ENCODE measurements at places on chromosomes 7 and 10.

DNA sequence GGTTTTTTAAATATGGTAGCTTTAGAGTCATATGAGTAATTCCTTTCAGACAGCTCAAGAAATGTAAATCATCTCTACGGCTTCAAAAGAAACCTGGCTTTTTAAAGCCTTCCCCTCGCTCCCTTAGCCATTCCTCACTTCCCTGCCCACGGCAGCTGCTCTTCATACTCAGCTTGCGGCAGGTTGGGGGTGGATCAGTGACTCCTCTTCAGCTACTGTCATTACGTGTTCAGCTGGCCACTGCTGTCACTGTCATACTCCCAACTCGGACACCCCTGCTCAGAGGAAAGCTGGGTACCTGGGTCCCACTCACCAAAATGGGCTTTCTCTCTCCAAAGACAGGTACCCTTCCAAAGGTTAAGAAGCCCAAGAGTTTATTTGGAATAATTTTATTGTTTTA is 6.6 kb downstream of the YWHAG start:
- peak overlapping the region; percentile 55 for H3K27ac ChIP-seq
- H3K27me3 ChIP-seq: no peaks in the 10 kb centered on the region
- no peak for DNase-seq
- H3K36me3 ChIP-seq: peaks cover 95% of the 10 kb centered on the region
- peaks cover 80% of the 10 kb centered on the region for H3K4me1 ChIP-seq

DNA sequence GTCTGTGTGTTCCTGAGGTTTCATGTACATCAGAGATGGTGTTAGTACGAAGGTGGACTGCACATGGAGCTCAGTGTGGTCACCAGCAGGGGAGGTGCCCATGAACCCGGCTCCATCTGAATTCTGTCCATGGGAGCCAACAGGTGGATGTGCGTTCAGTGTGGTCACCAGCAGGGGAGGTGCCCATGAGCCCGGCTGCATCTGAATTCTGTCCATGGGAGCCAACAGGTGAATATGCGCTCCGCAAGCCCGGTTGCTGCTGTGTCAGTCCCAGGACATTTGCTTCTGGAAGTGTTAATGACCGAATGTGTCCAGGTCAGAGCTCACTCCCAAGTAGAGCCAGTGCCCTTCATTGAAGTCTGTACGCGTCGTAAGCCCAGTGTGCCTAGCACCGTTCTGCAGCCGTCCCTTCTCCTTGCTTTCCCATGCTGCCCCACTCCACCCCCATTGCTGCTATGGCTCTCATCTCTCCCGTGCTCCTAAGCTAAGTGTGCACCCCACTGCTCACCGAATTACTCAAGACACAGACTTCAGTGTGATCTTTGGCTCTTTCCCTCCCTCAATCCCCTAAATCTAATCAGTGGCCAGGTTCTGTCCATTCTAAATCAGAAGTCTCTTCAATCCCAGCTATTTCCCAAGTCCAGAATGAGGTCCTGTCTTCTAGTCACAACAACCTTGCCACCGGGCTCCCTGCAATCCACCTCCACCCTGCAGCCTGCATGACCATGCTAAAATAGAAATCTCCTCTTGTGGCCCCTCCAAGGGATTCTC is 352.4 kb downstream of the TCERG1L start:
- no peak overlapping the region for H3K27ac ChIP-seq
- H3K4me1 ChIP-seq: no peaks in the 10 kb centered on the region
- H3K4me3 ChIP-seq: no peak overlapping the region
- no peaks in the 10 kb centered on the region for H3K36me3 ChIP-seq

GRCh38 chr10:79923669-79924068 is 25.2 kb downstream of the SFTPD start:
- H3K36me3 ChIP-seq: no peaks in the 10 kb centered on the region
- H3K27ac ChIP-seq: no peak overlapping the region
- no peak overlapping the region for H3K4me3 ChIP-seq

DNA sequence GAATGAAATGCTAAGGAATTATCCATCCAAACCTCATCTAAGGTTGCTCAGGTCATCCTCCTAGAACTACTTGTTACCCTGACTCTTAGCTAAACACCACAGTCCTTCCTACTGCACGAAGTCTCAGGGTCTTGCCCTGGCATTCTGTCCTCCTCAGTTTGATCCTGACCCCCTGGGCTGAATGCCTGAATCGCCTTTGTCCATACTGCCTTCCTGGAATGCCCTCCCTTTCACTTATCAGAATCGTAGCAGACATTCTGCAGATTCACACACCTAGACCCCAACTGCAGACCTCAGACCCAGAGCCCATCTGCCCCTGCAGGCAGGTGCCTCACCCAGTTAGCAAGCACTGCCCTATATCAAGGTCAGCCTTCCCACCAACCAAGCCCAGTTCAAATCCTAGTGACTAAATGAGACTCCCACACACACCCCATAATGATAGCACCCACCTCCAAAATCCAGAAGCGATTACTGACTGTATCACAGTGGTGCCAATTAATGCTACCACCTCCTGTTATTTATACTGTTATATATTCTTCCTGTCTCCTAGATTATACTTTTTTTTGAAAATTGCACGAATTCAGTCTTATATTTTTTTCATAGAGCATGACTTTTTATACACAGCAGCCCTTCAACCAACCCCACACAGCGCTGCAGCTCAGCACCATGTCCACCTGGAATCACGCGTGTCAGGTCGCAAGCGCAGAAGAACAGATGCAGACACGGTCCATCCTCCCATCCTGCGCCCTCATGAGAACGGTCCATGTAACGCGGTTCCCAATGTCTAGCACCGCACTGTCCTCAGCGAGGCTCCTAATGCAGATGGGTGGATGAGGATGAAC is 3.7 kb downstream of the PARD3 start:
- DNase-seq: no peak
- H3K4me3 ChIP-seq: no peak overlapping the region
- H3K36me3 ChIP-seq: no peaks in the 10 kb centered on the region
- H3K27me3 ChIP-seq: peaks cover 61% of the 10 kb centered on the region
- peaks cover 16% of the 10 kb centered on the region for H3K4me1 ChIP-seq

GRCh38 chr7:8216334-8216690 is 45.7 kb downstream of the ICA1 start:
- H3K36me3 ChIP-seq: no peaks in the 10 kb centered on the region
- H3K27me3 ChIP-seq: no peaks in the 10 kb centered on the region
- no peak overlapping the region for H3K27ac ChIP-seq
- no peak for DNase-seq
- H3K4me3 ChIP-seq: no peak overlapping the region

DNA sequence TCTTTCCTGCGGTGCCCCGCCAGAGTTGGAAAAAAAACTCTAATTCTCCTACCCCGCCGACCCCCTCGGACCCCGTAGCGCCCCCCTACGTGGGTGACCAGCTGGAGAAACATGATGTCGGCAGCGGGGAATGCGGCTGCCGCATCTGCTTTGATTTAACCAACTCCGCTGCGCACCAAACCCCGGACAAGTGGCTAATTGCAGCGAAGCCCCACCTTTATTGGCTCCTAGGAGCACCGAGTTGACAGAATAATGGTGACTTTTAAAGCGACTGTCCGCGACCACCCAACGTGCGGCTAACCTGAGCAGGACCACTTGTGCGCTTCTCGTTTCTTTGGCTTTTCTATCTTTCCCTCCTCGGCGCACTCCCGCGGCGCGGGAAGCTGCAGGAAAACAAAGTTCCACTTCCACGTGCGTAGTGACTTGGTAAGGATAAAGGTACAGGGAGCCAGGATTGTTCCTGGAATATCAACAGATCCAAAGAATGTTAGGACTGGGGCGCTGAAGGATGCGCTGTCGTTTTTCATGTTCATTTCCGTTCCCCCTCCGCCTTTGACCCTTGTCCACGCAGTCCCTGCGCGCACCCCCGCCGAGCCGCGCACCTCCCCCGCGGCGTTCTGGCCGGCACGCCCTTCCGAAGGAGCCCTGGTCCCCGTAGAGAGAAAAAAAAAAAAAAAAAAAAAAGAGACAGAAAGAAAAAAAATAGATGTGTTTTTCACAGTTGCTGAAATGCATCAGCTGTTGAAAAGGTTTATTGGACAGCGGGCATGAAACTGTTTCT is 1.4 kb downstream of the WNT16 start:
- peaks cover 71% of the 10 kb centered on the region for H3K27me3 ChIP-seq
- peaks cover 20% of the 10 kb centered on the region for H3K4me1 ChIP-seq
- H3K4me3 ChIP-seq: peak overlapping the region; percentile 59
- no peak overlapping the region for H3K27ac ChIP-seq

DNA sequence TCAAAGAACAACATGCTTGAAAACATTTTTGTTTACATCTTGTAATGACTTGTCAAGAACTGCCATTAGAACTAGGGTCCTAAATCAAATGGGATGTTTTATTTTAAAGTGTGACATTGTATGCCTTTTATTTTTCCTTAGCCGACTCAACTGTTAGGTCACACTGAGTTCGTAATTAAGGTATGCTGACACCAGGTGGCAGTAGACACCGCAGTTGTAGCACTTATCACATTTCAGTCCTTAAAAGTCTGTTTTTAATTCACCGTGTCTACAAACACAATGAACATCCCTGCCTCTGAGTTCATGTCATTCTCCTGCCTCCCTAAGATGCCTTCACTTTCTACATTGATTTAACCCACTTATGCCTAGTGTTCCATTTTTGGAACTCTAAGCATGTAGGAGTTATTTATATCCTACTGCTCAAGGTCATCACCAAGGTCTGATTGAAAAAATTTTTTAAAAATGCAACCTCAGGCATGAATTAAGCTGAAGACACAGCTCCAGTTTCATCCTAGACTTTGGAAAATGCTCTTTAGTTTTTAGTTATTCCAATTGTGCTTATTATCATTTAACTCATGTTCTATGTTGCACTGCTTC is 186.1 kb downstream of the BMPER start:
- no peaks in the 10 kb centered on the region for H3K4me1 ChIP-seq
- no peaks in the 10 kb centered on the region for H3K27me3 ChIP-seq
- DNase-seq: no peak
- H3K36me3 ChIP-seq: no peaks in the 10 kb centered on the region
- no peak overlapping the region for H3K27ac ChIP-seq
- no peak overlapping the region for H3K4me3 ChIP-seq

GRCh38 chr10:23780331-23780730 is 341.5 kb downstream of the OTUD1 start:
- no peak overlapping the region for H3K4me3 ChIP-seq
- no peak overlapping the region for H3K27ac ChIP-seq
- H3K4me1 ChIP-seq: no peaks in the 10 kb centered on the region
- DNase-seq: no peak
- no peaks in the 10 kb centered on the region for H3K27me3 ChIP-seq

GRCh38 chr10:11578802-11579255 is 32.6 kb downstream of the USP6NL start:
- peaks cover 42% of the 10 kb centered on the region for H3K4me1 ChIP-seq
- no peaks in the 10 kb centered on the region for H3K36me3 ChIP-seq
- no peak overlapping the region for H3K4me3 ChIP-seq
- peaks cover 8% of the 10 kb centered on the region for H3K27me3 ChIP-seq
